ENCODE measurements at places on chromosomes 5 and 9.

DNA sequence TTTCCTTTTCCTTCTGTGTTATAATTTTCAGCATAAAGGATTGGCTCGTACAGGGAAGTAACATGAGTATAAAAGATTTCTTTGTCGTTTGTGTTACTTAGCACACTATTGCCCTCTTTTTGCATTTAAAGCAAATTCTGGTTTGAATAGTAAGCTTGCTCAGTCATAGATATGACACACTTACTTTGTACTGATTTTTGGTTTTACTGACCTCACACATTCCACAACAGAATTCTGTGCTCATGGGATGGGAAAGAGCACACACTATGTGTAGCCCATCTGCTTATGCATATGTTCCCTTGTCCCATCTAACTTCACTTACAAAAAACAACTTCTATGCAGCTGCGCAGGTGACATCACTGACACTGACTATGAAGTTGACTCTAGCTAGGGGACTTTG is 111.9 kb upstream of the MTAP start:
- DNase-seq: no peak

DNA sequence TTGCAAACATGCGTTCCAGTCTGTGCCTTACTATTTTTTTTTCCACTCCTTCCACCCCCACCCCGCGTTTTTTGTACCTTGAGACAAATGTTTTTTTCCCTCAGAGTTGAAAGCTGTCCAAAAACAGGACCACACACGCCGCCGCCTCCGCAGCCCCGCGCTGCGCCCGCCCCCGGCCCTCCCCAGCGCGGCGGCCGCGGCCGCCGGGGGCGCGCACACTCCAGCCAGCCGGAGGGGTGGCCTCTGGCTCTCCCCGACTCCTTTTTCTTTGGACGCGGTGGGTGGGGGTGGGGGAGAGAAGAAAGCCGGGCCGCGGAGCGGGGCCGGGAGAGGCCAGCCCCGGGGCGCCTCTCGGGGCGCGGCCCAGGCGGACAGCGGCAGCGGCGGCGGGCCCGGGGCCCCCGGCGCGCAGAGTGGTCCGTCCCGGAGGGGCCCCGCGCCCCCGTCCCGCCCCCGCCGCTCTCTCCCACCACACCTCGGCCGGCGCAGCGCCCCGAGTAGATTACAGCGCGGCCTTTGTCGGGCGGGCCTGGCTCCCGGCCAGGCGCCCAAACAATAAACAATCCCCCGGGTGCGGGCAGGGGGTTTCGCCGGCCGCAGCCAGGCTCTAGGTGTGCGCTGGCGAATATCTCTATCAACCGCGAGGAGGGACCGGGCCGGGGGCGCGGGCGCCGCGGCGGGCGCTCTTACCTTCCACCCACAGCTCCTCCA is 10.9 kb downstream of the PTCH1 start:
- DNase-seq: no peak

DNA sequence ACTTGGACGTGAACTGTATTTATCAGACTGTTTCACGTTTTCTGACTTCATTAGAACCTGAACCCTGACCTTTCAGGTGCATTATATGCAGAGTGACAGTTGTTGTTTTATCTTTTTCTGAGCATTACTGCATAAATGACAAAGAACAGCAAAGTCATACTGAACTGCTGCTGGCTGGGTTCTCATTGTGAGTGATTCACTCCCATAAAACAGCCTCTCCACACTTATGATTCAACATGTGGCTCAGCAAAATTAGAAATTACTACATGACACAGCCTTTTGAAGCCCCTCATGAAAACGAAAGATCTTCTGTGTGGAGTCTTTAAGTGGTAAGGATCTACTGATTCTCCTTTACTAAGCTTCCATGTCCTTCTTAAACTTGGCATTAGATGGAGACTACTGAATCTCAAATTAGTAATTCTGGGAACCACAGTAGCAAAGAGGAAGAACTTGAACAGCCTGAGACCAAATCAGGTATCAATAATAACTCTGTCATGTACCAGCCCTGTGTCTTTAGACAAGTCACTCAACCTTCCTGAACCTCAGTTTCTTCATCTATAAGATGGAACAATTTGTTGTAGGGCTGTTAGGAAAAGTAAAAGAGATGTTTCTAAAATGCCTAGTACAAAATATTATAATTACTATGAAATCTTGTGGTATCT is 172.3 kb upstream of the GNA14 start:
- DNase-seq: no peak

GRCh38 chr5:54944364-54944763 is 41.0 kb downstream of the ESM1 start:
- DNase-seq: peak; percentile 3

GRCh38 chr9:33044677-33045282 is 19.7 kb downstream of the DNAJA1 start:
- DNase-seq: no peak

DNA sequence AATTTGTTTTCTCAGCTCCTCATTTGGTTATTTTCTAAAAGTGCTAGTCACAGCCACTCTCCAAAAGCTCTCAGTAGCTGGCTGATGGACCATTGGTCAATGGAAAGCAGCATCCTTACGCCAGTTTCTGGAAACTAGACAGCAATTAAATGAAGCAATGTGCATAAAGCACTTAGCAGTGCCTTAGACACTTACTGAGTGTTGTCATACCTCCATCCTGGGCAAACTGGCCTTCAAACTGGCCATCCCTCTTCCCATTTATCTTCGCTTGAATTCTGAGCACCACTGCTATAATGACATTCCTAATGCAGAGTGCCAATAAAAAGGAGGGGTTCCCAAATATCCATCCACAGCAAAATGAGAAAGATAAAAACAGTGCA is 209.2 kb downstream of the ENC1 start:
- no peak for DNase-seq

DNA sequence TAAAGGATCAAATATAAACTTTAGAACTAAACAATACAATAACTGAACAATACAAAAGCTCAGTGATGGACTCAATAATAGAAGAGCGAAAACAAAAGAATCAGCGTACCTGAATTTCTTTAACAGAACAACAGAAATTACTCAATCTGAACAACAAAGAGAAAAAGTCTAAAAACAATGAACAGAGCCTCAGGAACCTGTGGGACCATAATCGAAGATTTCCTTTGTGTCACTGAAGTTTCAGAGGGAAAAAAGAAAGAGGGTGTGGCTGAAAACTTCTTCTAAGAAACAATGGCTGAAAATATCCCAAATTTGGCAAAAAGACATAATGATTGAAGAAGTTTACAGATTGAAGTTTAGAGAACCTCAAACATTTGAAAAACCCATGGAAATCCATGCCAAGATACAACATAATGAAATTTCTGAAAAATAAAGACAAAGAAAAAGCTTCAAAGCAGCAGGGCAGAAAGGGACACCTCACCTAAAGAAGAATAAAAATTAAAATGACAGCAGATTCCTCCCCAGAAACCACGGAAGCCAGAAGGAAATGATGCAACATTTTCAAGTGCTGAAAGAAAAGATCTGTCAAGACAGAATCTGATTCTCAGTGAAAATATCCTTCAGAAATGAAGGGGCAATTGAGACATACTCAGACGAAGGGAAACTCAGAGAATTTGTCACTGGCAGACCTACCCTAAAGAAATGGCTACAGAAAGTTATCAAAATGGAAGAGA is 288.8 kb downstream of the ARL15 start:
- DNase-seq: no peak

DNA sequence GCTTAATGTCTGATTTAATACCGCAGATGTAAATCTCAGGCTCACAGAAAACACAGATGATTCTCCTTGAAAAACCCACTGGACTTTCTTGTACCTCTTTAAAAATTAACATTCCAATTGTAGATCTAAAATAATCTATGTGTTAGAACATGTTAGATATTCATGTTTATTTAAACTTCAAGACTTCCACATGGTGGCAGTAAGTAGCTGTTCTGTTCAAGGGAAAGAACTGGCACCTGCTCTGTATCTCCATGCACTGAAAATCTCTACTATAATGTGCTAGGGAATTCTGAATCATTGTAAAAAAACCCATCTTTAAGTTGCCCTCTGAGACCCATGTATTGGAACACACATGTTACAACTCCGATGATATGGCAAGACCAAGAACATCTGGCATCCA is 366.9 kb downstream of the DMRTA1 start:
- DNase-seq: no peak

DNA sequence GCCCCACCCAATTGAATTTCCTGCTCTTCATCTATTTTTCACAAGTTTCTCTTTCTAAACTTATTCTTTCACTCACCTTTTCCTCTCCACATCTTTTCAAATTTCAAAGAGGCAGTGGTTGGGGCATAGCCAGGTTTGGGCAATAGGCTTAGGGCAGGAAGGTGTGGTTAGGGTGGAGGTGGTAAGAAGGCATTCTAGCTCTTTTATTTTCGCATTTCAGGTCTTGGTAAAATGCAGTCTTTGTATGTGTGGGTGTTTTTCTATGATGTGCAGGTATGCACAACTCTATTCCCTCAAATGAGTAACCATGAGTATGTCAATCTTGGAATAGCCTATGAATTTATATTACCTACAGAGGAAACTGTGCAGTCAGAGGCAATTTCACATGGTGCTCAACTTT is 129.8 kb upstream of the IFNE start:
- no peak for DNase-seq

DNA sequence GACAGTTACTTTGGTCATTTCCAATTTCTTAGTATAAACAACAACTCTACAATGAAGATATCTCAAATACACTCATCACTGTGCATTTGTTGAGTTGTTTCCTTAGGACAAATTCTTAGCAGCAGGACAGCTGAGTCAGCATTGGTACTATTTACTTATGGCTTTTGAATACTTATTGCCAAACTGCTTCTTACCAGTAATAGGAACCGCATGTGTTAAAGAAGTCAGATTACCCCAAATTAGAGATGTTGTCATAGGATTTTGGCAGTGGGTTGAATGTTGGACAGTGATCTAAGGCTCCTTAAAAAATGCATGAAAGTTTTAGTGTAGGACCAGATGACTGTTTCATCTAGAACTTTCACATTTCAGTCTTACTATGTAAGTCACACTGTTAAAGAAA is 280.1 kb upstream of the DMRT1 start:
- DNase-seq: no peak

DNA sequence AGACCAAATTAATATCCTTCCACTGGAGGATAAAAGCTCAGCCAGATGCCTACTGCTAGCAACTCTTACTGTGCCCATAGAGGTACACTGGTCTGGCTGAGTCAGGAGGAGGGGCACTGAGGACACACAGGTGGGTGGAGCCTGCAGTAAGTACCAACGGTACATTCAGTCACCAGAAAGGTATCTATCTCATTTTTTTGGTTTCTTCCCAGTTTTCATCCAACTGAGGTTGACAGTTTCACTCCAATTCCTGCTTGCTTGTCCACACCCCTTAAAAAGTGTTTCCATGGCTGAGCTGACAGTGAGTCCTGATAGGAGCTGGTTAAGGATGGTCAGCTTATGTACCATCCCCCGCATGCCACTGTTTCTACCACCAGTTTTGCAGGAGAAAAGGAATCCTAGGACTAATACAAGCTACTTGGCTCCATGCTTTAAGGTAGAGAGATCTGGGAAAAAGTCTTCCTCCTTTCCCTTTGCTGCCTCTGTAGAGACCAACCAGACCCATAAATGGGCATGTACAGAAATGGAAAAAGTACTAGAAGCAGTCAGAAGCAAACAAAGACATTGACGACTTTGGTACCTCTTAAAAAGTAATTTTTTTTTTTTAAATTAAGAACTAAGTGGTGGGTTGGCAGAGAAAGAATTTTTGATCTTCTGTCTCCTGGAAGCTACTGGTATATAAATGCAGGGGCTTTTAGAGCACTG is 3.2 kb downstream of the ELL2 start:
- no peak for DNase-seq

GRCh38 chr9:105850852-105851500 is 156.6 kb downstream of the TMEM38B start:
- DNase-seq: no peak

DNA sequence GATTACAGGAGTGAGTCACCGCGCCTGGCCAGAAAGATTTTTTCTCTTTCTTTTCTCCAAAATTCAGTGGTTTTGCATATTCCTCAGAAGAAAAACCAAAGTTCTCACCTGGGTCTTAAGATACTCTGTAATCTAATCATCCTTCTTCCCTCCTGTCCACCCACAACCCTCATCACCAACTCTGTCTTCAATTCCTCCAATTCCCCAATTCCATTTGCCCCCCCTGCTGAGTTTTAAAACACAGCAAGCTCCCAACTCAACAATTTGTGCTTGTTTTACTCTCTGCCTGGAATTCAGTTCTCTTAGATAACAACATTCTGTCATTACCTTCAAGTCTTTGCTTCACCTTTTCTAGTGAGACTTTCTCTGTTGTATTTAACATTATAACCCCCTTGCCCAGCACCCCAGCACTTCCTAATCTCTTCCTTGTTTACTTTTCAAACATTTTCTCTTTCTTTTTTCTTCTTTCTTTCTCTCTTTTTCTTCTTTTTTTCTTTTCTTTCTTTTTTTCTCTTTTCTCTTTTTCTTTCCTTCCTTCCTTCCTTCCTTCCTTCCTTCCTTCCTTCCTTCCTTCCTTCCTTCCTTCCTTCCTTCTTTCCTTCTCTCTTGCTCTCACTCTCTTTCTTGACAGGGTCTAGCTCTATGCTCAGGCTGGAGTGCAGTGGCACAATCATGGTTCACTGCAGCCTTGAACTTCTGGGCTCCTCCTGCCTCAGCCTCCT is 7.8 kb downstream of the TEX48 start:
- no peak for DNase-seq

- DNase-seq: no peak
Measured at GRCh38 chr9:87593359-87593980, 95.8 kb downstream of the DAPK1 start.

- no peak for DNase-seq
Measured at GRCh38 chr9:37926737-37927118, 22.8 kb upstream of the SLC25A51 start.
